ENCODE measurements at places on chromosomes 7 and 10.

DNA sequence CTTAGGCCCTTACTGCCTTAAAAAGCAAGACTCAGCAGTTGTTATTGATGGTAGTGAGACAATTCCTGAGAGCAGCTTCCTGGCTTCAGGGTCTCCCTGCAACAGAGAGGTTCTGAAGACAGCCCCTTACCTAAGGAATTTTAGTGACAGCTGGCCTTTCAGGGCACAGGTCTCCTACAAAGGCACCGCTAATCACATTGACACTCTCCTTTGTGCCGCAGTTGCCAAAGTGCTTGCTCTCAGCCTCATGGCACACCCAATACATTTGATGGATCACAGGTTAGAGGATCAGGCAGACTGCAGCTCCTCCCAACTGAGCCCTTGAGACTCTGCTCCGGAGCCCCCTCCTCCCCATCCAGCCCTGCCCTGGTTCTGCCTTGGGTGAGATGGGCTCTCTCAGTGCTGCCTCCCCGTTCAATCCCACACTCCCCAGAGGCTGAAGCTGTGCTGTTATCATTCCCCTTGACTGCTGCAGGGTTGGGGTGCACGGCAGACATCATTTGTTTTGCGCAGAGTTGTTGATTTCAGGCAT is 198.2 kb downstream of the EMX2 start:
- DNase-seq, result no peak

GRCh38 chr7:46681865-46682503 is 760.9 kb upstream of the IGFBP3 start:
- no peak for DNase-seq

DNA sequence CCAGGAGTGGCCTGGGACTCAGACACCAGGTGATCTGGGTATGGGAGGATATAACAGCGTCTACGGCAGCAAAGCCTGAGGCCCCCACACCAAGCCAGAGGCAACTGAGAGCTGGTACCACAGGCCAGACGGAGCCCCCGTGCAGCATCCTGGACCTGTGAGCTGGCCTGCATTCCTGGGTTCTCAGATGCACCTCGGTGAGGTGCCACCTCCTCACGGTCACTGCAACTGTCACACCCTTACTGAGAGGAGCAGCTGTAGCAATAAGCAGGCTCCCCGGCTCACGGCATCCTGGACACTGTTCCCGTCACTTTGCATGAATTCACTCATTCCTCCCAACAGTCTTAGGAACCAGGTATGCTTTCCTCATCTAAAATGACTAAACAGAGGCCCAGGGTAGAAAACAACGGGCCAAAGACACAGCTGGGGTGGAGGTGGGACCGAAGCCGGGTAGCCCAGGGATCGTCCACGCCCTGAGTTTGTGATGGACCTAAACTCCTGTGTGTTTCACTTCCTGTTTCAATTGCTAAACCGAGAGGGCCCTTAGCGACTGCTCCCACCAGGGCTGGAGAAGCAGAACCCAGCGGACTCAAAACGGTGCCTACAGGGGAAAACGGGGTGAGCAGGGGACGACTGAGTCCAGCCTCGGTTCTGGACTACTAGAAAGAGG is 98.7 kb downstream of the CTBP2 start:
- no peak for DNase-seq

- no peak for DNase-seq
These were observed 1.1 kb downstream of the FKBP9 start for GRCh38 chr7:32958046-32959025.

All from activated T-helper 1 cell treated with anti-CD3 and anti-CD28 coated beads, Interleukin-2, amount 50 U/mL, for 16 hours (primary cell).